ENCODE measurements at places on chromosomes 7 and 10.
A peak's percentile ranks its signal among the peaks of the same experiment; 100 is the strongest.

DNA sequence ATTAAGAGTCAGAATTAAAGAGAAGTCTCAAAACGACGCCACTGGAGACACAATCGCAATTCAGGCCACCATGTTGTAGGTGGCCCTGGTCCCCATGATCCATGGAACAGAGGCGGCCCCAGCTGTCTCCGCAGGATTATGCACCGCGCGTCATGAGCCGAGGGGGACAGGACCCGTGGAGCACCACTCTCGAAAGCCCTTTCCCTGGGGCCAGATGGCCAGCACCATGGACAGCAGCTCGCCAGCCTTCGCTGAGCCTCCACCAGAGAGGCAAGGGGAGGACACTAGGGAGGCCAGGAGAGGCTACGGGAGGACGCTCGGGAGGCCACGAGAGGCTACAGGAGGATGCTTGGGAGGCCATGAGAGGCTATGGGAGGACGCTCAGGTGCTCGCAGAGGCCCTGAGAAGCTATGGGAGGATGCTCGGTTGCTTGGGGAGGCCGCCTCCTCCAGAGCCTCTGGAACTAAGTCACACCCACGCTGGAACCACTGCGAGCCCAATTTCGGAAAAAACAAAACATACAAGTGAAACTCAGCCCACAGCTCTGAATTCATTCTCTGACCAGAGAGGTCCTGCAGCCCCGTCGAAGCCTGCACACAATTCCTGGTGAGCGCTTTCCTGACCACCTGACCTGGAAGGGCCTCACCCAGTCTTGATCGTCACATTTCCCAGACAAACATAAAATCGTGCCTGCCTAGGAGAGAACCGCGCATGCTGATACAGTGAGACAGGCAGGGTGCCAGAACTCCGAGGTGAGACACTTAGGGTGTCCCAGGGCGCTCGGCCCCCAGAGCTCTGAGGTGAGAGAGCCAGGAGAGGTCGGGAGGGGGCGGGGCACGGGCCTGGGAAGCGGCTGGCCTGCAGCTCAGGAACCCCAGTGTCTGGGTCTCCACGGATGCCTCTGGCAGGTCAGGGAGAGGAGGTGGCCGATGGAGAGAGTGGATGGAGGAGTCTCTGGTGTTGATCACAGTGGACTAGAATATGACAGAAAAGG is 224.4 kb downstream of the PTPRN2 start:
- no peak for DNase-seq

GRCh38 chr10:14705548-14706230 is 69.0 kb downstream of the FAM107B start:
- no peak for DNase-seq

DNA sequence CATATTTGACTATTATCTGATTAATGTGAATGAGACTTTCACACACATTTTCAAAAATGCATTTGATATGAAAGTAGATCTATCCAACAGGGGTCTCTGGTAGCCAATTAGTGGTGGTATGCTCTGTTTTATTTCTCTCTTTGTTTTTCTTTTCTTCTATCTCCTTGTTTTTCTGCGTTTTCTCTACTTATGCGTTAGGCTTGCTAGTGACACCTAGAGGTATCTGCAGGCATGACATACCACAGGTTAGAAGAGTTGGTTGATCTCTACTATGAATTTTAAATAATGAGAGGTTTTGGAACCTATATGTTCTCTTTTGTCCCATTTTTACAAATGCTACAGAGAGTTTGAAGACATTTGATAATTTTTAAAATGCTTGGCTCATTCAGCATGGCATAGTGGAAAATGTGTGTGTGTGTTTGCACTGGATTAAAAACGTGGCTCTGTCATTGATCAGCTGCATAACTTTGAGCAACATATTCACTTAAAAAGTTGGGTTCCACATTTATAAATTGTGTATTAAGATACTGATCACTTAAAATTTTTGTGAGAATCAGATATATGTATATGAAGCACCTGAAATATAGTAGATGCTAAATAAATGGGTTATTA is 28.1 kb upstream of the PLXDC2 start:
- no peak for DNase-seq

DNA sequence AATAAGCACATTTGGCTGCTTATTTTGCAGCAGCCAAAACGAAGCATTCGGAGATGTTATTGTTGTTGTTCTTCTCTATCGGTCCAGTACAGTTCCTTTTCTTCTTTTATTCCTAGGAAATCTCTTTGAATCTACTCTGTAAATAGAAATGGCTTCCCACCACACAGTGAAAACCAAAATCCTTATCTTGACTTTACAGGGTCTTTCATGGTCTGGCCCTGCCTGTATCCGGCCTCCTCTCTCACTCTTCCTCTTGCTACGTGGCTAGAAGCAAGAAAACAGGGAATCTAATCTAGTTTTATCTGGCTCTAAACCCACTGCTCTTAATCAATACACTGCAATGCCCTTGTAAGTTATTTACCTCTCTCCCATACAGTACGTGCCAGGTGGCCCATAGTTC is 926.0 kb upstream of the C7orf33 start:
- DNase-seq: no peak

GRCh38 chr7:82164813-82165212 is 278.8 kb downstream of the CACNA2D1 start:
- no peak for DNase-seq

- no peak for DNase-seq
Measured at GRCh38 chr7:157561523-157561785, 224.7 kb downstream of the DNAJB6 start.

GRCh38 chr7:18357691-18358090 is 137.9 kb upstream of the HDAC9 start:
- peak; percentile 5 for DNase-seq

DNA sequence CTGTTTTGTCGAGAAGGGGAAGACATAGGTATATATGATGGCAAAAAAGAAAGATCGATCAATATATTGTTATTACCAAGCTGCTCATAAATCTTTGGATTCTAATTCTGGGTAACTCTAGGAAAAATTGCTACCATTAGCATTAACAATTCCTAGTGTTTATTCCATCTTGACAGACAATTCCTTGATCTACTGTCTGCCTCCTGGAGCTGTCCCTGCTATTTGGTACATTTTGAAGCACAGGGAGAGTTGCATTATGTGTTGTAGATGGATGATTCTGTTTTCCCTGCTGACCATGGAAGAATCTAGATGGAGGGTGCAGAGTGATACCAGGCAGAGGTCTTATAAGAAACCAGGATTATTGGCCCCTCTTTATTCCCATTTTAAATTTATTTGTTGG is 29.1 kb upstream of the SEM1 start:
- no peak for DNase-seq

DNA sequence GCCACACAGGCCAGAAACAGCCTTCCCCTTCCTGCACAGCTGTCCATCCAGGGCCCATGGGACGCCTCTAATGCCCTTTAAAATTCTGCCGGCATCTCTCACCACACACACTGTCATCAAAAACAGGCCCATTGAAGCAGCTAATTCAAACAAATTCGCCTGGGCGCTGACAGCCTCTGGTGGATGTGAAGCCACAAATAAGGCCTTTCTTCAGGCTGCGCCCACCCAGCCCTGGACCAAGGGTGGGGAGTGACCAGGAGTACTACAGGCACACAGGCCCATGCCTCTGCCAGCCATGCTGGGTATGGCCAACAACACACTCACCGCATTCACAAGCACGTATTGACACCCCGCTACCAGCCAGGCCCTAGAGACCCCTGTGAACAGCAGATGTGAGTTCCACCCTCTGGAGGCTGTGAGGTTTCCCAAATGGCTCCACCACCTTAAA is 54.6 kb downstream of the SLIT1 start:
- no peak for DNase-seq

- DNase-seq: no peak
Measured at GRCh38 chr7:34208878-34209621, 303.7 kb downstream of the BMPER start.

- DNase-seq: no peak
Measured at GRCh38 chr10:130969700-130970099, 341.8 kb downstream of the TCERG1L start.

DNA sequence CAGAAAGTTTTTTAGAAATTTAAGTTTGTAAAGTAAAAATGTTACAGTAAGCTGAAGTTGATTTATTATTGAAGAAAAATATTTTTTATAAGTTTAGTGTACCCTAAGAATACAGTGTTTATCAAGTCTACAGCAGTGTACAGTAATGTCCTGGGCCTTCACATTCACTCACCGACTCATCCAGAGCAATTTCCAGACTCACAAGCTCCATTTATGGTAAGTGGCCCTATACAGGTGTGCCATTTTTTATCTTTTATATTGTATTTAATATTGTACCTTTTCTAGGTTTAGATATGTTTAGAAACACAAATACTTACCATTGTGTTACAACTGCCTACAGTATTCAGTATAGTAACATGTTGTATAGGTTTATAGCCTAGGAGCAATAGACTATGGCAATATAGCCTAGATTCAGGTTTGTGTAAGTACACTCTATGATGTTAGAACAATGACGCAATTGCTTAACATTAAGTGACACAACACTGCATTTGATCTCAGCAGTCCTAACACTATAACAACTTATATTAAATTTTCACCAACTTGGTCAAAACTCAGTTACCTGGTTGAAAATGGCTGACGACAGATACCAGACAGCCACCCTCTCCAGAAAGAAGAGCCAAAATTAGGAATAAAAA is 45.7 kb downstream of the HIBADH start:
- no peak for DNase-seq

DNA sequence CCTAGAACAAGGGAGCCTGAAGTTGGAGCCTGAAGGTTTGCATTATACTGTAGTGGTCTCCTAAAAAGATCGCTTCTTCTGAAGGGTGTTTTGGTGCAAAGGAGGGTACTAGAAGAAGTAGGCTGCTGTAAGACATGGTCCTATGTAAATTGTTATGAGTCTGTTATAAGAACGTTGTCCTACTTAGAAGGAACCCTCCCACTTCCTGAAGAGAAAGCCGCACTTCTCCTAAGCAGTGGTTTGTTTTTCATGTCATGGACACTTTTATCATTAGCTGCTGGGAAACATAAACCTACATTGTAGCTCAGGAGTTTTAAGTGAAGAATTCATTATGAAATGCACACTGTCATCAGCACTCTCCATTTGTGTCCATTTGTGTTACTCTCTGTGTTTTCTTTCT is 129.1 kb upstream of the ITGB1 start:
- peak; percentile 49 for DNase-seq

DNA sequence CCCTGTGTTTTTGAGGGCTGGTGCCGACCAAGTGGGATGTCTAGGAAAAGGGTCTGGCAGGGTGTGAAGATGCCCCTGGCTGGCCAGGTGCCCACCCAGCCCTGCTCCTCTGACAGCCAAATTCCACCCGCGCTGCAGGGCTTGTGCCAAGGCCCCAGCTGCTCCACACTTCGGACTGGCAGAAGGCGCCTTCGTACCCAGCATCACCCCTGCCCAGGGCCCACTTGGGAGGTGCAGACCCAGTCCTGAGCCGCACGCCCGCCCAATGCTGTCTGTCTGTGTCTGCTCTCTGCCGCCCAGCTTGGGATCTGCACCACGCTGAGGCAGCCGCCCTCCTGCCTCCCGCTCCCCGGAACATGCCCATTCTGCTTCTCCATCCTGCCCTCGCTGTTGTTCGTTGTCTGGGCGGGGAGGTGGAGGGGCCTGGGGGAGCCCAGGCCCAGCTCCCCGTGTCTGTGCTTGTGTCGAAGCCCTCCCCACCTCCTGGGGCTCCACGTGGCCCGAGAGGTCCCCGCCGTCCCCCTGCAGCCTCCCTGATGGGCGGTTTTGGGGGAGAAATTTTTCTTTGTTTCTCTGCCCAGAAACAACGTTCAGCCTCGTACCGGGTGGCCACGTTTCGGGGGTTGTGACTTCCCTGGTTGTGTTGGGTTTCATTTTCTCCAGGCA is 36.9 kb upstream of the PPIF start:
- no peak for DNase-seq

- DNase-seq: no peak
Measured at GRCh38 chr10:122590153-122590552, 29.6 kb downstream of the DMBT1 start.

- no peak for DNase-seq
Measured at GRCh38 chr7:2967705-2968104, 76.0 kb downstream of the CARD11 start.

GRCh38 chr7:55878691-55879090 is 8.6 kb upstream of the ZNF713 start:
- no peak for DNase-seq

- no peak for DNase-seq
Measured at GRCh38 chr10:80379701-80380100, 23.1 kb downstream of the DYDC2 start.

GRCh38 chr10:86106616-86107015 is 260.0 kb downstream of the GRID1 start:
- DNase-seq: no peak

DNA sequence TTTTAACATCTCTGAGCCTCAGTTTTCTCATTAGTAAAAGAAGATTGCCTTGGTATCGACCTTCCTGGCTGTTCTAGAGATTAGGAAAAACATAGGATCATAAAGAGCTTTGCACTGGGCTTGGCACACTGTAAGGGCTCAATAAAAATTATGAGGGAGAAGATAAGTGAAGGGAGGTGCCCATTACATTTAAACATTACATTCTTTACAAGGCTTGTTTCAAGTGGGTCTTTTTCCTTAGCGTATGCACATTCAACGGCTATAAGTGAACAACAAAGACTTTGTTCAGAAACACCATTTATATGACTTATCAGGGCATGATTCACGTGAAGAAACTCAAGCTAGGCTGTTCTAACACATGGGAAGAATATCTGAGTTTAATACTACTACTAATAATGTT is 351.9 kb upstream of the NPVF start:
- DNase-seq: no peak

DNA sequence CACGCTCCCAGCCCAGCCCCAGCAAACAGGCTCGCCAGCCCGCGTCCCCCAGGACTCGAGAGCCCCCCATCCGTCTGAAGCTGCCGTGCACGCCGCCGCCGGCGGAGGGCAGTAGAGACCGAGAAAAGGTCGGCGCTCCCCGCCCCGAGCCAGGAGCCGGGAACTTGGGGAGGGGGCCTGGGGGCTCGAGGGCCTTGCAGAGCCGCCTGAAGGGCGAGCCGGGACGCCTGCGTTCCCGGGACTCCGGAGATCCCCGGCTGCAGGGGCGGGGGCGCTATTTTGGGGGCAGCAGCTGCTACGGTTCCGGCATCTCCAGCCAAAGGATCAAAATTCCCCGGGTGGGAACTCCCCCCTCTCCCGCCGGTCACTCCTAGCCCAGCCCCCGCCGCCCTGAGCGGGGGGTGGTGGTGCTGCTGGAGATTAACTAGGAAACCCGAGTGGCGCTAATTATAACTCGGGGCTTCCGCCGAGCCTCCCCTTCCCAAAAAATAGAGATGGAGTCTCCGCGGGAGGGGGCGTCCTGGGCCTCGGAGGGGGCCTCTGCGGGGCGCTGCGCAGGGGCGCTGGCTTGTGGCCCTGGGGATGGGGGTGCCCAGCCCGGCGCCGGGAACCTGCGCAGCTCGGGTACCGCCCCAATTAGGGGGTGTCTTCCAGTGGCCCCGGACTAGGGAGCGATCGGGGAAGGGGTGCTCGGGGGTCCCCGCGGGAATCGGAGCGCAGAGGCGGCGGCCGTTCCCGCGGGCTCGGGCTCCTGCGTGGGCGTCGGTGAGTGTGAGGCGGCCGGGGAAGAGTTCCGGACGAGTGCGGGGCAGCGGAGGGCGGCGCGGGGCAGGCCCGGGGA is 608 bp downstream of the ACHE start:
- peak; percentile 49 for DNase-seq

DNA sequence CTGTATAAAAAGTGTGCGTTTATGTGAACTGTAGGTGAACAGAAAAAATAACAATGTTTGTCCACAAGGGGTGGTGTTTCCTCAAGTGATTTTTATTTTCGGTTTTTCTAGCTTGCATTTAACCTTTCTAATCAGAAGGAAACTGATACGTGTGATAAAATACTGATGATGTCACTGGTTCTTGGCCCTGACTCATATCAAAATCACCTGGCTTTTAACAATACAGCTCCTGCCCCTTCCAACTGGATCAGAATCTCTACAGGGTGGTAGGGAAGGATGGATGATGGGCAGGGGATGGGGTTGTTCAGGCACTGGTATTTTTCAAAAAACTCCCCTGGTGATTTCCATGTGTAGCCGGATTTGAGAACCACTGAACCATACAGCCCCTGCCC is 10.9 kb downstream of the NPFFR1 start:
- no peak for DNase-seq
